ENCODE measurements at places on chromosomes 5 and 9. TPM values are rescaled to one million over a fixed set of nuclear protein-coding genes. Genes with fewer than 3 reads are reported as not detected.

ZFP2 gene
- total RNA-seq, result 0.57 TPM

TAF1L gene
- not detected for total RNA-seq

CCDC192 gene
- not detected for total RNA-seq

- DNase-seq, result no peak
- peaks cover 9% of the 10 kb centered on the region for H3K4me1 ChIP-seq
Measured at GRCh38 chr5:32193591-32193990, 19.5 kb upstream of the GOLPH3 start.

GRCh38 chr5:89967771-89968444 lies 441.6 kb downstream of the CETN3 start:
- H3K27me3 ChIP-seq, result no peaks in the 10 kb centered on the region
- H3K27ac ChIP-seq, result no peak overlapping the region
- no peak for DNase-seq
- H3K4me1 ChIP-seq, result no peaks in the 10 kb centered on the region
- H3K36me3 ChIP-seq, result no peaks in the 10 kb centered on the region
- H3K4me3 ChIP-seq, result no peak overlapping the region

DNA sequence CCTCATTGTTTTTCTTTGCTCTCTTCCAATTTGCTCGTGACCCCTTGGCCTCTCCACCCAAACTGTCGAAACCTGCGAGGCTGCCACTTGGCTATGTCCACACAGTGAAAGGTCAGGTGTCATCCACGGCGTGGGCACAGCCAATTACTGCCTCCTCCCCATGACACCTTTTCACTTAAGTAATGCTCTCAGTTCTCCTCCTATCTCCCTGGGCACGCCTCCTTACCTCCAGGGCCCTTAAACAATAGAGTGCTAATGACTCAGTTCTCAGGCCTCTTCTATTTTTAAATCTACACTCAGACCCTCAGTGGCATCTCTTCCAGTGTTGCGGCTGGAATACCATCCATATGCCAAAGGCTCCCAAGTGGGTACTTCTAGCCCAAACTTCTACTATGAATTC lies 256.8 kb downstream of the ROR2 start:
- no peak overlapping the region for H3K4me3 ChIP-seq
- no peaks in the 10 kb centered on the region for H3K27me3 ChIP-seq
- DNase-seq, result no peak

GRCh38 chr9:89536145-89536574 lies 38.2 kb upstream of the SEMA4D start:
- no peak for DNase-seq
- no peaks in the 10 kb centered on the region for H3K27me3 ChIP-seq
- no peaks in the 10 kb centered on the region for H3K36me3 ChIP-seq
- H3K4me3 ChIP-seq, result no peak overlapping the region
- no peaks in the 10 kb centered on the region for H3K4me1 ChIP-seq

Data from HCT116 (cell line).